Uterine smooth muscle cell (primary cell): ENCODE measurements at places on chromosomes 6 and 20. TPM values are rescaled to one million over a fixed set of nuclear protein-coding genes. Genes with fewer than 3 reads are reported as not detected.

The GATA5 gene
- 0.33 and 0.50 TPM in 2 replicates for total RNA-seq

The SALL4 gene
- 0.22 and 0.25 TPM in 2 replicates for total RNA-seq

The DNMT3B gene
- 5.1 and 7.4 TPM in 2 replicates for total RNA-seq

The RAET1G gene
- total RNA-seq, result 0.44 and 1.1 TPM in 2 replicates

The HCK gene
- not detected in 2 replicates for total RNA-seq

The NT5E gene
- total RNA-seq, result 524 and 527 TPM in 2 replicates

The SAMD5 gene
- total RNA-seq, result 0.44 and 1.00 TPM in 2 replicates

The SLC17A9 gene
- 16.0 and 16.6 TPM in 2 replicates for total RNA-seq

The C6orf132 gene
- total RNA-seq, result 1.00 and 1.5 TPM in 2 replicates

The LPA gene
- not detected in 2 replicates for total RNA-seq

The FGD2 gene
- total RNA-seq, result not detected in 2 replicates

The SLC13A3 gene
- 3.1 and 5.5 TPM in 2 replicates for total RNA-seq

The HLA-DQB1 gene
- total RNA-seq, result not detected in 2 replicates

The SLC17A1 gene
- not detected in 2 replicates for total RNA-seq

The PAK1IP1 gene
- total RNA-seq, result 22.2 and 33.3 TPM in 2 replicates

The LCA5 gene
- 4.2 and 6.7 TPM in 2 replicates for total RNA-seq

The DLGAP4 gene
- total RNA-seq, result 9.7 and 10.1 TPM in 2 replicates

The APOM gene
- total RNA-seq, result 0.89 and 1.2 TPM in 2 replicates

The HRH3 gene
- total RNA-seq, result not detected in 2 replicates

The TREM2 gene
- not detected in 2 replicates for total RNA-seq

The CMTR1 gene
- 51.5 and 55.7 TPM in 2 replicates for total RNA-seq

The LY86 gene
- total RNA-seq, result not detected in 2 replicates

The HLA-DMA gene
- 0.33 and 1.1 TPM in 2 replicates for total RNA-seq

The XKR7 gene
- total RNA-seq, result under 0.01 TPM in 1 of 2 replicates, not detected in the other

The CALHM6 gene
- total RNA-seq, result 0.62 and 0.89 TPM in 2 replicates

The ASIP gene
- not detected in 2 replicates for total RNA-seq

The KCNQ2 gene
- not detected in 2 replicates for total RNA-seq

The ZNF512B gene
- total RNA-seq, result 7.1 and 7.6 TPM in 2 replicates

The NRSN2 gene
- 35.2 and 44.0 TPM in 2 replicates for total RNA-seq

The GRM4 gene
- total RNA-seq, result under 0.01 TPM in 2 replicates
